ENCODE measurements at places on chromosomes 16 and 17.

- DNase-seq: no peak
These were observed 4.7 kb downstream of the ZDHHC7 start for GRCh38 chr16:85006639-85007038.

DNA sequence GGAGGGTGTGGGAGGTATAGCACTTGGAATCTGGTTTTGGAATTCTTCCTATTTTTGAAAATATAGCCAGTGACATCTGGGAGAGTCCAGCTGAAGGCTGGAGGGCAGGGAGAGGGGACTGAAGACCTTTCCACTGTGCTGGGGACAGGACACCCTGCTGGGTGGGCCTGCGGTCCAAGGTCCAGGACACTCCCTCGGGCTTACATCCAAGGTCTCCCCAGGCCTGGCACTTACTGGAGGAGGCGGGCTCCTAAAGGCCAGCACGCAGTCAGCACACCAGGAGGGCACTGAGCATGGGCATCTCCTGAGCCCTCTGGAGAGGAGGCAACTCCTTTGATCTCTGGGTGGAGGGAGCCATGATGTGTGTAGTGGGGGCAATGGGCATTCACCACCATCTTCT lies 35.5 kb upstream of the ETV4 start:
- no peak for DNase-seq

GRCh38 chr16:22314661-22315626 lies 17.7 kb downstream of the POLR3E start:
- no peak for DNase-seq

DNA sequence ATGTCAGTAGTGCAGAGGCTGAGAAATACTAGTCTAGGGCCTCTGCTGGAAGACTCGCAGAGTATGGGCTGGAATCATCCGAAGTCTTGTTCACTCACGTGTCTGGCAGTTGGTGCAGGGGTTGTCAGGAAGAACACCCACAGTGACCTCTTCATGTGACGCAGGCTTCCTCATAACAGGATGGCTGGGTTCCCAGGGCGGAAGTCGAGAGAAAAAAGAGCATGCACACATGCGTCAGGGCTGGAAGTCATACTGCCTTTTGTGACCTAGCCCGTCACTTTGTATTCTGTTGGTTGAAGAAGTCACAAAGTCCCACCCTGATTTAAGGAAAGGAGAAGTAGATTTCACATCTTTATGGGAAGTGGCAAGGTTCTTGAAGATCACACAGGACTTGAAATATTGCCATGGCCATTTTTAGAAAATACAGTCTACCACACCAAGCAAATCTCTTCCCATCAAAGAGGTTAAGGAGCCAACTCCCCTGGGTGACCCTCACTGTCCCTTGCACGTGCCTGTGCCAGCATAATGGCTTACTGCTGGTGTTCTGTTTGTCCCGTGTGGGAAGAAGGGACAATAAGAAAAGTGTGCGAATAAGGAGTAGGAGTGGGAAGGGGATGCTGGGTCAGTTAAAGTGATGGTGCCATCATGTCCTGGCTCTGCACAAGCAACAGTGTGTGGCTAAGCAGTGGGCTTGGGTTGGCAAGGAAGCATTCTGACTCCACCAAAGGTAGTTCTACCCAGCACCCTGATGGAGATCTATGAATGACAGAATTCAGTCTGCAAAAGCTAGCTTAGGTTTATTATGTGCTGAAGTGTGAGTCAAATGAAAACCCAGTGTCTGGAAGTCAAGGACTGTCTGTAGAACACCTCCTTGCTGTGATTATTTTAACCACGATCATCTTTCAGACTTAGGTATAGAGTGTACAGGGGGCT lies 28.1 kb downstream of the HEATR3 start:
- DNase-seq: no peak

DNA sequence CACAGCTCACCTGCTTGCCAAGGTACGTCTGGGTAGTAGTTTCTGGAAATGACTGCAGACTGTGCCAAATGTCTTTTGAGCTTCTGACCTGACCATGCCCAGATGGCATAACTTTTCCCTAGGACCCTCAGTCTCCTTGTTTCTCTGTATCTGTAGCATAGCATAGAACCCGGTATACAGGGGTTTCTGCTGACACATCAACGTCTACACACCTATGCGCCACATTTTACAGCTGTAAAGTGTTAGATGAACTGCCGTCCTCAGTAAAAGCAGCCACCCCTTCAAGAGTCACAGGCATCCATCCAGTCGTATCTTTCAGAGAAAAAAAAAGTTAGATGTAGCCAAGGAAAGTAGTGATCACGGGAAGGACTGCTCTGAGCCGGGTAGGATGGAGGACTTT lies 17.4 kb downstream of the KCTD2 start:
- no peak for DNase-seq

GRCh38 chr17:74459622-74460021 lies 6.8 kb upstream of the CD300A start:
- no peak for DNase-seq

GRCh38 chr16:49921791-49922456 lies 66.0 kb upstream of the ZNF423 start:
- DNase-seq: no peak

GRCh38 chr17:82981141-82981730 lies 98.2 kb upstream of the METRNL start:
- no peak for DNase-seq

- DNase-seq: no peak
These were observed 24.3 kb downstream of the TAC4 start for GRCh38 chr17:49823614-49824013.

DNA sequence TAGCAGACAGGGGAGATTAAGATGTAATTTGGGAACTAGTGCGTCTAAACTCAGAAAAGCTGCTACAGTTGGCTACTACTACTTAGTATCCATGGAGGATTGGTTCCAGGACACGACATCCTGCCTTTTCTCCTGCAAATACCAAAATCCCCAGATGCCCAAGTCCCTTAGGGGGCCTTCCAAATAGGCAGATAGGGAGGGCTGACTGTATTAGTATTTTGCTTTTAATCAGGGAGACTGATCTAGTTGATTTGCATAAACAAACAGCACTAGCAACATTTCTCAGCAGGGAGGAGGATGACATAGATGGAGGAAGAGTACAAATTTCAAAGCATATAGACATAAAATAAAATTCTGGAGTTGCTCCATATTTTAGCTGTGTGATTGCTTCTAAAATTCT lies 621.6 kb upstream of the GOT2 start:
- DNase-seq: no peak

GRCh38 chr16:82829301-82829700 lies 202.5 kb downstream of the CDH13 start:
- DNase-seq: no peak

DNA sequence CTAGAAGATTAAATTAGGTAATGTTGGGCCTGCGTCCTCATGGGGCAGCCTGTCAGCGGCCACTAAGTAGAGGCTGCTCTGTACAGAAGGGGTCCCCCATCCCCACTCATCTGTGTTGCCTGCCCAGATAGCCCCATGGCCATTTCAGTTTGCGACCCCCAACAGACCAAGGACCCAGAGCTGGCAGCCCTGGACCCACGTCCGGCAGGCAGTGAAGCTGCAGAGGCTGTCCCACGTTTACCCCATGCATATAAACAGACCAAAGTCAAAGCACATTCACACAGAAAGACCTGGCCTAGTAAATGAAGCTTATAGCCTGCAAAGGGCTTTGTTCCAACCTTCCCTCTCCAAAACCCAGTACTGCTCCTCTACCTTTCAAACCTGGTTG lies 4.6 kb downstream of the PDF start:
- no peak for DNase-seq

DNA sequence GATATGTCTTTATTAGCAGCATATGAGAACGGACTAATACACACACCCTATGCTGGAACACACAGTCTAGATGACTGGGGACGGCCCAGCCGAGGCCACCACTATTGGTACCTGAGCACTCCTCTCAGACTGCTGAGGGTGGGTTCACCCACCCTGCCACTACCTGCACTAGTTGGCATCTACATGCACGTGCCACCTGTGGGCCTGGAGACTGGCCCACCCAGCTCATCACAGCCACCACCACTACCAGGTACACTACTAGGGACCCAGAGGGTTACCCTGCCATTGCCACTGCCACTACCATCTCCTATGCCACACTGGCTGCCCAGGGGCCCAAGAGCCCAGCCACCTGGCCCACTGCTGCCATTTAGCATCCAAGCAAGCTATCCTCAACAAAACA lies 32.5 kb downstream of the MEAK7 start:
- DNase-seq: no peak

DNA sequence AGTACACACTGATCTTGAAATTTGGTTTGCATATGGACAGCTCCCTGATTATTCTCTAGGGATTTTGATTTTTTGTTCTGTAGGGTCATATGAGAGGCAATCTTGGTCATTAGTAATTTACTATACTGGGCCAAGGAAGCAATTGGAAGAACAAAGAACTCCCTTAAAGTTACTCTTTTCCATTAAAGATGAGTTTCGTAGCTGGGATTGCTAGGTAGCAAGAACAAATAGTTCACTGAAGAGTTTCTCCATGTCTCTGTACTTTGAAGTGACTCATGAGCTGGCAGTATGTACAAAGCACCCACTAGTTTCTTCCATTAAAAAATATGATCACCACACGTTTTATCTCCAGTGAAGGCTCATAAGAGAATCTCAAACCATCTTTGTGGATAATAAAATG lies 6.2 kb upstream of the BCAS3 start:
- DNase-seq: no peak

- DNase-seq: no peak
These were observed 10.1 kb downstream of the HMOX2 start for GRCh38 chr16:4486126-4486893.

DNA sequence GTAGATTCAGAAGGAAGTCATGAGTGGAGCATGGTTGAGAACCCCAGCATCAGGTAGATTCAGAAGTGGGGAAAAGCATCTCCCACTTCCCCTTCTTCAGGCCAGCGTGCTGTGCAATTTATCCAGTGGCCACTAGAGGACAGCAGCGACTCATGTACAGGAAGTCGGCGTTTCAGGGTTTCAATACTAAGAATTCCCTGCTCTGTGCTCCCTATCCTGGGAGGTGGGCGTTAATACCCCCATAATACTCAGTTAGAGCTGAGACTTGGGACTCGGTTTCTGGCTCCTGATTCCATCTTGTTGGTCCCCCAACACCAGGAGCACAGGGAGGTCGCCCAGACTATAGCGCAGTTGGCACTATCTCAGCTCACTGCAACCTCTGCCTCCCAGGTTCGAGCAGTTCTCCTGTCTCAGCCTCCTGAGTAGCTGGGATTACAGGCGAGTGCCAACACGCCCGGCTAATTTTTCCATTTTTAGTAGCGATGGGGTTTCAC lies 75.3 kb upstream of the AMZ2 start:
- peak; percentile 50 for DNase-seq

DNA sequence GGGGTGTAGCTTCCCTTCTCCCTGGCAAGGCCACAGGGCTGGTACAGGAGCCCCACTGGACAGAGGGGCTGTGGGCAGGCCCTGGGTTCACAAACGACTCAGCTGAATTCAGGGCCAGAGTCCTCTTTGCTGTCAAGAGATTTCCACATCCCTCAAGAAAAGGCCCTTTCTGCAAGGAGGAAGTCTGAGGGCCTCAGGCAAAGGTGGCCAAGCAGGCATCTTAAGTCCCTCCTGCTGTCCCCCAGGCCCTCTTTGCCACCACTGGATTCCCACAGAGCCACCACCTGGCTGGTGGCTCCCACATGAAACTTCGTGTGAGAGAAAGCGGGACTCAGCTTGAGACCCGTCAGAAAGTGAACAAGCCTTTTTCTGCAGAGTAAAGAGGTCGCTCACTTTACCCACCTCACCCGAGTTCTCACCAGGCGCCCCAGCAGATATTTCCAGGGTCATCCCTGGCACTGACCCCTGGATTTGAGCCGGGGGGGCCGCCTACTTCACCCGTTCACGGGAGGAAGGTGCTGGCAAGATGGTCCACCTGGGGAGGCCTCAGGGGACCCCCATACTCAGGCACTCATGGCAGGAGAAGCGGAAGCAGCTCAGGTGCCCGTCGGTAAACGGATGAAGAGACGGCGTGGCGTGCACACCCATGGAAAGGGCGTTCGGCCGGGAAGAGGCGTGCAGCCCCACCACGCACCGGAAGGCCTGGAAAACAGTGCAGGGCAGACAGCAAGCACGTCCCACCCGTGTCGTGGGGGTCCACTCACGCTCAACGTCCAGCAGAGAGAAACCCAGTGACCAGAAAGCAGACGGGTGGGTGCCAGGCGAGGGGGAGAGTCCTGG lies 3.6 kb downstream of the RNF166 start:
- DNase-seq: no peak

GRCh38 chr17:43389046-43389947 lies 9.5 kb upstream of the ARL4D start:
- no peak for DNase-seq

DNA sequence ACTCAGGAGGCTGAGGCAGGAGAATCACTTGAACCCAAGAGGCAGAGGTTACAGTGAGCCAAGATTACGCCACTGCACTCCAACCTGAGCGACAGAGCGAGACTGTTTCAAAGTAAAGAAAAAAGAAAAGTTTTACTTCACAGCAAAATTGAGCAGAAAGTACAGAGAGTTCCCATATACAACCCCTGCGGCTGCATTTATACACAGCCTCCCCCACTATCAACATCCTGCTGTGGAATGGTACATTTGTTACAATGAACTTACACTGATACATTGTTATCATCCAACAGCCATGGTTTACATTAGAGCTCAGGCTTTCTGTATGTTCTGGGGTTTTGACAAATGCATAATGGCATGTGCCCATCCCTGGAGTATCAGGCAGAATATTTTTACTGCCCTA lies 2.6 kb upstream of the MTHFSD start:
- no peak for DNase-seq

GRCh38 chr16:66658143-66658859 lies 38.2 kb downstream of the CMTM4 start:
- no peak for DNase-seq

GRCh38 chr16:57257455-57258070 lies 12.5 kb downstream of the ARL2BP start:
- DNase-seq: no peak

GRCh38 chr16:65305266-65305959 lies 183.6 kb upstream of the CDH11 start:
- no peak for DNase-seq

DNA sequence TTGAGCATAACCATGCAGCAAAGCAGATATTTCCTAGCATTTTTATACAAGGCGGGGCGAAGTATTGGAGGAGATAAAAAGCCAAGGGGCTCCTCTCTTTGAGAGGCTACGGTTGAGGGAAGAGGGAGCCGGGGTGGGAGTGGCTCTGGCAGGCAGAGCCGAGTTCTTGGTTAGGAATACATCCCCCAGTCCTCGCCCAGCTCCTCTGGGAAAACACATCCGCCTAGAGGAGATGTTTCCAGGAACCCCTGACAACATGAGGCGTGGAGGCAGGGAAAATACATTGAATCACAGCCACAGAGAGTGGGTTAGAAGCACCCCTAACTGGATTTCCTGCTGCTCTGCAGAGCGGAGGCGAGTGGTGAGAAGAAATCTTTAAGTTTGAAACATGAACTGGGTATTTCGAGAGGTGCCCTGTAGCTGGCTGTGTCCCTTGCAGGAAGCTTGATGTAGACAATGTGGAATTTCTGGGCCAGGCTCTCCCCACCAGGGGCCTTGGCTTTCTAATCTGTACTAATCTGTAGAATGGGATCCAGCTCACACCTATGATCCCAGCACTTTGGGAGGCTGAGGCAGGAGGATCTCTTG lies 27.3 kb downstream of the TTYH2 start:
- DNase-seq: no peak

All from stimulated activated CD4-positive, alpha-beta T cell treated with anti-CD3 and anti-CD28 coated beads, Interleukin-1b, Interleukin-23, amount 100 ng/mL, for 1 hour (primary cell).